Effector memory CD4-positive, alpha-beta T cell (primary cell): ENCODE measurements at places on chromosomes 1 and 21.

- H3K27ac ChIP-seq = no peak overlapping the region
- H3K4me3 ChIP-seq = no peak overlapping the region
- DNase-seq = no peak
Observed at GRCh38 chr1:227914801-227915563, 32.8 kb downstream of the WNT9A start.

DNA sequence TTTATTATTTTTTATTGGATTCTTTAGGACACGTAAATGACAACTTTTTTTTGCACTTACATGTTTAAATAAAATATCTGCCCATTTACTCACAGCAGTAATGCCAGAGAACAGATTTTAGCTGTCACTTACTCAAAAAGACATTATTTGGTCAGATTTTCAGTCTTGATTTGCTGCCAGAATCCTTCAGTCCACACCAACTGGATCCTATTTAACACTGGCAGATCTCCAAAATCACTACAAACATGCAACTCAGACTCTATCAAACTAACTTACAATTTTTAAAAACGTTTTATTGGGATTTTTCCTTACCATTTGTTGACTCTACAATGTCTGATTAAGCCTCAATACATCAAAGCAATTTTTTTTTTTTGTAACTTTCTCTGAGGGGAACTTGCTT, 11.1 kb downstream of the ATP6V1G3 start:
- H3K36me3 ChIP-seq = no peaks in the 10 kb centered on the region
- no peak for DNase-seq
- H3K4me1 ChIP-seq = peaks cover 8% of the 10 kb centered on the region
- H3K4me3 ChIP-seq = no peak overlapping the region
- no peaks in the 10 kb centered on the region for H3K27me3 ChIP-seq

DNA sequence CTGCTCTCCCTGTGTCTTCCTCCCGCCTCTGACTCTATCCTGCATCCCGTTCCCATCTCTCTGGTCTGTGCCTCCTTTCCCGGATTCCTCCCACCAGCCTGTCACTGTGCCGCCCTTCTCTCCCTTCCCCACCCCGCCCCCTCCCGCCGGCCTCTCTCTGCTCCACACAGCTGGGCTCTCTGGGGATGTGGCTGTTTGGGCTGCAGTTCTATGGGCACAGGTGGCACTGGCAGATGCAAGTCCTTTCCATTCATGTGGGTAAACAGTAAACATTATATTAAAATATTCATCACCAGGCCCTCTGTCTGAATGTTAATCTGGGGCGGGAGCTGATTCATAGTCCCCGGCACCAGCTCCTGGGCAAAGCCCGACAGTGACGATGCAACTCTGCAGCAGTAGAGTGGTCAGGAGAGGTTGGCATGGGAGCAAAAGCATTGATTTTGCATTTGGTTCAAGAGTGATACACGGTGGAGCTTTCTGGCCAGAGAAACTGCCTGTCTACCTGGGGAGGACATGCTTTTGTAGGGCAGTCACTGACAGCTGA, 249.3 kb downstream of the TNR start:
- no peaks in the 10 kb centered on the region for H3K36me3 ChIP-seq
- H3K4me3 ChIP-seq = no peak overlapping the region
- H3K4me1 ChIP-seq = no peaks in the 10 kb centered on the region
- no peaks in the 10 kb centered on the region for H3K27me3 ChIP-seq
- DNase-seq = no peak

DNA sequence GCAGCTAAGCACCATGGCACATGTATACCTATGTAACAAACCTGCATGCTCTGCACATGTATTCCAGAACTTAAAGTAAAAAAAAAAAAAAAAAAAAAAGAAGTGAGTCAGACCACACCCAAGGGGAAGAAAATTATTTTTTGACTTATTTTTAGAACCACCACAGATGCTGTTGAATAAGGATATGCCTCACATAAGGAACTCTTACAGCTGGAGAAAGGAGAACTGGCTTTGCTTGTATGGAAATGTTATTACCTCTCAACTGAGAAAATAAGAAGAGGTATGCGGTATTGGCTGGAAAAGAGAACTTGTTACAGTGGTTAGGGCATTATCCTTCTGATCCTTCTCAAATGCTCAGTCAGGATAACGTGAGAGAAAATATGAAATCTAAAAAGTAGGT, 27.5 kb upstream of the FCER1A start:
- no peak for DNase-seq
- H3K27ac ChIP-seq = no peak overlapping the region
- no peaks in the 10 kb centered on the region for H3K36me3 ChIP-seq
- H3K4me3 ChIP-seq = no peak overlapping the region
- H3K27me3 ChIP-seq = no peaks in the 10 kb centered on the region
- H3K4me1 ChIP-seq = no peaks in the 10 kb centered on the region

DNA sequence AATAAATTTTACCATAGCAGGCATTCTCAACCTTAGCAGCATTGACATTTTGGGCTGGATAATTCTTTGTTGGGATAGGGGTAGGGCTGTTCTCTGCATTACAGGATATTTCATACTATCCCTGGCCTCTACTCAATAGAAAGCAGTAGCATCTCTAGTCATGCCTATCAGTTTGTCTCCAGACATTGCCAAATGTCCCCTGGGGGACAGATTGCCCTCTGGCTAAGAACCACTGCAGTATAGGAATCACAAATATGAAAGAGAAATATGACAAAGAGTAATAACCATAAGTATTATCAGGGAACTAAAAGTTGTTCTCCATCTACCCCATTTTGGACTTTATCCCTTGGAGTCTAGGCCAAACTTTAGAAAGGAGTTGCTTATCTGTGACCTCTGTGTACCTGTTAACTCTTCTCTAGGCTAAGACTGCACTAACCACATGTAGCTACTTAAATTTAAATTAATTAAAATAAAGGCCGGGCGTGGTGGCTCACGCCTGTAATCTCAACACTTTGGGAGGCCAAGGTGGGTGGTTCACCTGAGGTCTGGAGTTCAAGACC, 76.1 kb downstream of the AGO3 start:
- no peaks in the 10 kb centered on the region for H3K4me1 ChIP-seq
- H3K27me3 ChIP-seq = no peaks in the 10 kb centered on the region
- no peak overlapping the region for H3K27ac ChIP-seq
- H3K4me3 ChIP-seq = no peak overlapping the region
- no peak for DNase-seq

GRCh38 chr21:41943851-41944250, 10.0 kb downstream of the C2CD2 start:
- no peak overlapping the region for H3K27ac ChIP-seq
- H3K4me1 ChIP-seq = no peaks in the 10 kb centered on the region
- H3K27me3 ChIP-seq = no peaks in the 10 kb centered on the region
- no peak overlapping the region for H3K4me3 ChIP-seq

DNA sequence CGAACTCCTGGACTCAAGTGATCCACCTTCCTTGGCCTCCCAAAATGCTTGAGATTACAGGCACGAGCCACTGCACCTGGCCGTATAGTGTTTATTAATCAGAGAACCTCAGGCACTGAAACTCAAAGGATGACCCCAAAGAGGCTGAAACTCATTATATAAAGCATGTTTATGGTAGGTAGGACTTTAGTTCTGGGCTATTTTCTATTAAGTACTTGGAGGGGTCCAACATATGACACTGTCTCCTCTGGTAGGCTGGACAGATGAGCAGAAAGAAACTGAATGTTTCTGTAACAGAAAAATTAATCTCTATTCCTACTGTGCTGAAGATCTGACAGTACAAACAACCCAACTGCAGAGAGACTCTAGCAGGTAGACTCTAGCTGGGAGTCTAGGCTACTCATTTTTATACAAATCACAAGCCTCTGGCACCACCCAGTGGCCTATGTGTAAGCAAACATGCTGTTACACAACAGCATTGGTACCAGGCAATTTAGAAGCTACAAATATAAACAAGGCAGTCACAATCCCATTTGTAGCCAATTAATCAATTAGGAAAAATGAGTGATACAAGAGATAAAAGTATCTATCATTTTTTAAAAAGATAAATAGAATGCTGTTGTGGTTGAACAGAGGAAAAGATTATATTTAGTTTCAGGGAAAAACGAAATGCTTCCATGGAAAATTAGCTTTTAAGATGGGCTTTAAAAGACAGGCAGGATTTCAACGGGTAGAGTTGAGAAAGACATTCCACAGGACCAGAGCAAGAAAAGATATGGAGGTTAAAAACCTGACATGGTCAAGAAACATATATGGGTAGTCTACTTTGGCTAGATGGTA, 10.4 kb downstream of the DCAF8 start:
- no peak overlapping the region for H3K27ac ChIP-seq
- no peaks in the 10 kb centered on the region for H3K27me3 ChIP-seq
- peak; percentile 29 for DNase-seq
- H3K4me3 ChIP-seq = no peak overlapping the region
- no peaks in the 10 kb centered on the region for H3K36me3 ChIP-seq
- H3K4me1 ChIP-seq = peaks cover 3% of the 10 kb centered on the region

DNA sequence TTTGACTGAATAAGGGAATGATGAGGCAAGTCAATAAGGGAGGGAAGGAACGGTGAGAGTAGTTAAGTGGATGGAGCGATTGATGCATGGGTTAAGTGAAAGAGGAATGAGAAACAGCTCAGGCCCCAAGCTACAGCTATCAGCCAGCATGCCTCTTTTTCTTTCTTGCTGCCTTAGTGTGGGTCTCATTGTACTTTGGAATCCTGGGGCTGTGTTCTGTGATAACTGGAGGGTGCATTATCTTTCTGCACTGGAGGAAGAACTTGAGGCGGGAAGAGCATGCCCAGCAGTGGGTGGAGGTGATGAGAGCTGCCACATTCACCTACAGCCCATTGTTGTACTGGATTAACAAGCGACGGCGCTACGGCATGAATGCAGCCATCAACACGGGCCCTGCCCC, 1.0 kb downstream of the TEX38 start:
- H3K36me3 ChIP-seq = no peaks in the 10 kb centered on the region
- DNase-seq = no peak
- H3K27ac ChIP-seq = no peak overlapping the region
- no peak overlapping the region for H3K4me3 ChIP-seq

- H3K27ac ChIP-seq = no peak overlapping the region
- no peak for DNase-seq
- H3K27me3 ChIP-seq = no peaks in the 10 kb centered on the region
- no peak overlapping the region for H3K4me3 ChIP-seq
- H3K36me3 ChIP-seq = no peaks in the 10 kb centered on the region
- no peaks in the 10 kb centered on the region for H3K4me1 ChIP-seq
Observed at GRCh38 chr1:24047110-24047477, 64.8 kb downstream of the MYOM3 start.

DNA sequence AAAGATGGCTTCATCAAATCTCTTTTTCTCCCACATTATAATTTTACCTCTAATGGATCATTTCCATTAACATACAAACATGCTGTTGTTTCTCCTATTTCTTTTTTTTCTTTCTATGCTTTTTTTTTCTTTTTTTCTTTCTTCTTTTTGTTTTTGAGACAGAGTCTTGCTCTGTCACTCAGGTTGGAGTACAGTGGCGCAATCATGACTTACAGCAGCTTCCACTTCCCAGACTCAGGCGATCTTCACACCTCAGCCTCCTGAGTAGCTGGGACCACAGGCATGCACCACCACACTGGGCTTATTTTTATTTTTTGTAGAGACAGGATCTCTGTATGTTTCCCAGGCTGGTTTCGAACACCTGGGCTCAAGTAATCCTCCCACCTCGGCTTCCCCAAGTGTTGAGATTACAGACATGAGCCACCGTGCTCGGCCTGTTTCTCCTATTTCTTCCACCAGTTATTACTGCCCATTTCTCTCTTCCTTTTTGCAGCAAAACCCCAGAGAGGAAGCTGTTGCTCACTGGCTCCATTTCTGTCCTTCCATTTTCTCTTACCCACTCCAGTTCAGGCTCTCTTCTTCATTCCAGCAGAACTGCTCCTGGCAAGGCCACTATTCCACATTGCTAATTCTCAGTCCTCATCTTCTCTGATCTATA, 32.1 kb upstream of the OPRD1 start:
- H3K4me1 ChIP-seq = no peaks in the 10 kb centered on the region
- no peaks in the 10 kb centered on the region for H3K27me3 ChIP-seq
- H3K27ac ChIP-seq = no peak overlapping the region
- H3K4me3 ChIP-seq = no peak overlapping the region

- H3K4me3 ChIP-seq = no peak overlapping the region
- no peaks in the 10 kb centered on the region for H3K27me3 ChIP-seq
- H3K36me3 ChIP-seq = no peaks in the 10 kb centered on the region
- no peak for DNase-seq
- no peak overlapping the region for H3K27ac ChIP-seq
- H3K4me1 ChIP-seq = no peaks in the 10 kb centered on the region
Observed at GRCh38 chr1:224219612-224220059, 36.6 kb downstream of the DEGS1 start.

- peaks cover 3% of the 10 kb centered on the region for H3K4me1 ChIP-seq
- no peak overlapping the region for H3K27ac ChIP-seq
Observed at GRCh38 chr1:6803357-6803756, 18.1 kb downstream of the CAMTA1 start.

GRCh38 chr1:234467821-234468220, 11.2 kb downstream of the TARBP1 start:
- no peaks in the 10 kb centered on the region for H3K4me1 ChIP-seq
- peaks cover 11% of the 10 kb centered on the region for H3K36me3 ChIP-seq
- H3K27me3 ChIP-seq = no peaks in the 10 kb centered on the region
- DNase-seq = no peak

DNA sequence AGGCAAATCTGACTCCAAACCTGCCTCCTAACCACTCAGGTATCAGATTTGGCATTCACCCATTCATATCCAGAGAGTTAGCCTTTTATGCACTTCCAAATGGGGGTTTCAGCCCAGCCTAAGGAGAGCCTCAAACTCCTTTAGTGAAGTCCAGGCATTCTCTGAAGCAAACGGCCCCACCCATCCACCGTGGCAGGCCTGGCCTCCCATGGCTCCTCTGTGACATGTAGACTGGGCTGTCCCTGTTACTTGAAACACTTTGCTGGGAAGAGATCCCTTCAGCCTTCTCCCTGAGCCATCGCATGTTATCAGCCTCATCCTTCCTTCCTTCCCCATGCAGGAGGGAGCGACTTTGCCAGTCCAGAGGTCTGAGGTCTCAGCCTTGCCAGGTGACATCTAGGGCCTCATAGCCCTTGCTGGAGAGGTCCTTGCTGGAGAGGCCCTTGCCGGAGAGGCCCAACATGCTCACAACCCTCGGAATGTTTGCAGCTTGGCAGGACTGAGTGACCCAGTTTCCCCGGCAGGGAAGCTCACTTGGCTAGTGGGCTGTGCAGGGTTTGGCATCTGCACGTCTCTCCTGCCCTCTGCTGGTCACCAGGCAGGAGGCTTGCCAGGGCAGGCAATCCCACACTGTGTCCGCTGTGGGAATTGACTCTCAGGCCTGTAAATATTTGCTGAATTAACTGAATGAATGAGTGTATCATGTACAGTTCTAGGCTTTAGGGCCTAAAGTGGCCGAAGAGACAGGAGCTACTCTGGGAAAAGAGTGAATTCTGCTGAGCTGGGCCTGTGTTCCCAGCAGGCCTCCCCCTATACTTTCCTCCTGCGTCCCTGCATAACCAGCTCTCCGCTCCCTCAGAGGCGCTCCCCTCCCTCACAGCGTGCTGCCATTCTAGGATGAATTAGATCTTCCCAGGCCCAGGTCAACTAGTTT, 26.7 kb upstream of the RBM15 start:
- DNase-seq = peak; percentile 43
- peaks cover 4% of the 10 kb centered on the region for H3K4me1 ChIP-seq
- H3K27ac ChIP-seq = no peak overlapping the region
- H3K27me3 ChIP-seq = no peaks in the 10 kb centered on the region
